Activated CD4-positive, alpha-beta memory T cell treated with anti-CD3 and anti-CD28 coated beads, Interleukin-2, amount 10 ng/mL, durations not matched to agents 7 days and 5 days (primary cell): ENCODE measurements at places on chromosomes 1 and 21. TPM values are rescaled to one million over a fixed set of nuclear protein-coding genes. Genes with fewer than 3 reads are reported as not detected.

Gene RIPPLY3
- total RNA-seq: not detected

Gene CELA2A
- total RNA-seq: not detected

Gene GPR153
- 3.9 TPM for total RNA-seq

Gene GPN2
- total RNA-seq: 31.4 TPM

Gene S100A9
- total RNA-seq: not detected

Gene VWA5B1
- not detected for total RNA-seq

Gene CD101
- total RNA-seq: 2.9 TPM
